Activated naive CD4-positive, alpha-beta T cell treated with anti-CD3 and anti-CD28 coated beads, Interleukin-2, amount 50 U/mL, for 72 hours (primary cell): ENCODE measurements at places on chromosomes 3 and 15.

GRCh38 chr3:112247350-112247749 lies 46.7 kb downstream of the SLC9C1 start:
- DNase-seq: no peak

GRCh38 chr3:169842960-169843359 lies 26.8 kb downstream of the LRRC31 start:
- DNase-seq: no peak

- DNase-seq: no peak
Measured at GRCh38 chr3:155196131-155197021, 97.1 kb downstream of the STRIT1 start.

DNA sequence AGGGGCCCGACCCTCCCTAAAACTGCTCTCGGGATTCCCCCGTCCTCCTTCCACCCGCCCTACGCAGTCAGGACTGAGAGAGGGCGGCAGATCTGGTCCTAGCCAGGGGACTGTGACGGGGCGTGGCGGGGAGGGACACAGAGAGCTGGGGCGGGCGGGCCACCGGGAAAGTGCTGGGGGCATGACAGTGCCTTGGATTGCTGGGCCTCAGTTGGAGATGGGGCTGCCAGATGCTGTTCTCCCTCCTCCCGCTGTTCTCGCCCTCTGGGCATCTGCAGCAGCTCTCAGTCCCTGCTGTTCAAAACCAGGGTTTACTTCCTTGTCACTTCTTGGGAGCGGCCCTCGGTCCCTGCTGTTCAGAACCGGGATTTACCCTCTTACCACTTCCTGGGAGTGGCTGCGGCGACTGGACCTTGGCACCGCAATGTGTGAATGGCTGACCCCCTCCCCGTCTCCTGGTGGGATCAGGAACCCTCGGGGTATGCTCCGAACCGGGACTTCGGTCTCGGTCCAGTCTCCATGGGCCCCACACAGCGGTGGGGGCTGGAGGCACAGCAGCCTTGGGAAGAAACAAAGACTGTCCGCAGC lies 1.8 kb upstream of the RPP25 start:
- no peak for DNase-seq

GRCh38 chr3:120368172-120368571 lies 19.0 kb upstream of the LRRC58 start:
- DNase-seq: no peak
